Mammary epithelial cell (primary cell): ENCODE measurements at places on chromosomes 11 and 22.

GRCh38 chr11:64751136-64751535 lies 7.2 kb upstream of the RASGRP2 start:
- no peak for DNase-seq

- DNase-seq = peak; percentile 62
Observed at GRCh38 chr11:77346906-77347603, 45.6 kb upstream of the GDPD4 start.

DNA sequence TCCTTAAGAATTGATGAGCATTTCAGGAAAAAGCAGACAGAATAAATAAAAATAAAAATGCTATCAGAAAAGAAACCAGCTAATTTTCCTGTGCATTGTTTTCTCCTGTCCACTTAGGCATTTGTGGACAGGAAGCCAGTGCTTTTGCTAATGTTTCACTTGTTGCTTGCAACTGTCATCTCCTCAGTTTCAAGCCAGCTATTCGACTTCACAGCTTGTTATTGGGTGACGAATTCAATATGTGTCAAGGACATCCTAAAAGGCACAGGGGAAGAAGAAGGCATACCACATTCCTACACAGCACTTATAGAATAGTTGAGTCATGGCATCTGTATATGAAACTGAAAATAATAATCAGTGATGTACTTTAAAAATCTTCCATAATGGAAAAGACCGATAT lies 530.6 kb upstream of the KIRREL3 start:
- DNase-seq = no peak

DNA sequence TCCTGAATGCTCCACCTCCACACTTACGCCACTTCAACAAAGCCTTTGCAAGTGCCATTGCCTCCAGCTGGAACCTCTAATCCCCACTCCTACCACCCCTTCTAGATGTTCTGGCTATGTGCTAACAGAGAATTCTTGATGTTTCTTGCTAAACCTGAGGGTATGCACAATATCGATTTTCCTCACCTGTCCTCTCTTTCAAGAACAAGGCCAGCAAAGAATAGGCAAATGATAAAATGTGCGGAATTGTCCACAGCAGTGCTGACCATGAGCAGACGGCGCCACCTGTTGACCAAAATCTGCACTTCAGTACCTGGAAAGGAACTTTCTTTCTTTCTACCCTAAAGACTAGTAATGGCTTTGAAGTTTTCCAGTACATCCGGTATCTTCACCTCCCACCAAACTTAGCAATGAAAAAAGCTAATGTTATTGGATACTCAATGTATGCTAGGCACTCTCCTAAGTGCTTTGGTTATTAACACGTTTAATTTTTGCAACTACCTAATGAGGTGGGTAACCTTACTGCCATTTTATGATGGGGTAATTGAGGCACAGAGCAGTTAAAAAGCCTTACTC lies 3.4 kb downstream of the TIMM10 start:
- DNase-seq = peak; percentile 32

DNA sequence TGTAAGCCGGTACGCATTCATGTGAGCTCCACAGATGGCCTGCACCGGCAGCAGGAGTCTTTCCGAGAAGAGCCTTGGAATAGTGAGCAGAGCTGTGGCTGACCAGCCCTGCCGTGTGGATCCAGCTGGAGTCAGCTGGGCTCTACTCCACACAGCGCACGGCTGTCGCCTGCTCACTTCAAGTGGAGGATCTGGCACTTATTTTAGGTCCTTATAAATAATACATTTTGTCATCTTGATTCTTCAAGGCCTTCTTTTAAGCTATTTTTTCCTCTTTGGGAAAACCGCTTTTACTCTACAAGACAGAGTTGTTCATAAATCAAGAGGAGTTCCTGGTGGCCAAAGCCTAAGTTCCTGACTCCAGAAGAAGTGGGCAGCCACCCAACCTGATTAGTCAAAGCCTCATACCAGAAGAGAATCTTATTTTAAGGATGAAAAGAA lies 93.8 kb downstream of the KCNC1 start:
- no peak for DNase-seq

GRCh38 chr11:70871881-70872280 lies 380.5 kb downstream of the SHANK2 start:
- no peak for DNase-seq

DNA sequence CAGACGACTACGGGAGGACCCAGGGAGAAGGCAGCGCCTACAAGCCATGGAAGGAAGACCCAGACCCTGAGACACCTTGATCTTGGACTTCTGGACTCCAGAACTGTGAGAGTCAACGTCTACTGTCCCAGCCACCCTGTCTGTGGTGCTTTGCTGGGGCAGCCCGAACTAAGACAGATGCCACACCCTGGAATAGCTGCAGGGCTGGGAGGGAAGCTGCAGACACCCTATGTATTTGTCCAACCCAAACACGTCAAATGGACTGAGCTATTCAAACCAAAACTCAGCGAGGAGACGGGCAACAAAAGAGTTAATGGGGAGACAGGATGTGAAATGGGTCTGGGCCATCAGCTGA lies 169.3 kb downstream of the CTTN start:
- no peak for DNase-seq

DNA sequence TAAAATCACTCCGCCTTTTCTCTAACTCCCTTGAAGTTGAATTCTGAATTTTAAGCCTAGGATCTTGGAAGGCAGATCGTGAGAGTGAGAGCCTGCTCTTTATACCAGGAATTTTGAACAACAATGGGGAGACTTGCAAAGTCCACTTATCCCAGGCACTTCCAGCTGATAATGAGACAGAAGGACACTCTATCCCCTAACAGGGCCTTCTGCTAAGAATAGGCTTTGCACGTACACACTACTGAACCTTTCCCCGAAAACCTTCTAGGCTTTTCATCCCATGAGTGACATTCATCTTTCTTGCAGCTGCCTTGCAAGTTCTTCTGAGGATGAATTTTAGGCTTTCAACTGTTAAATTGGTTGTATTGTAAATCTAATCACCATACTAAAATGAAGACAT lies 44.0 kb upstream of the WT1 start:
- DNase-seq = no peak

GRCh38 chr11:45551191-45551713 lies 114.2 kb downstream of the CHST1 start:
- DNase-seq = no peak

DNA sequence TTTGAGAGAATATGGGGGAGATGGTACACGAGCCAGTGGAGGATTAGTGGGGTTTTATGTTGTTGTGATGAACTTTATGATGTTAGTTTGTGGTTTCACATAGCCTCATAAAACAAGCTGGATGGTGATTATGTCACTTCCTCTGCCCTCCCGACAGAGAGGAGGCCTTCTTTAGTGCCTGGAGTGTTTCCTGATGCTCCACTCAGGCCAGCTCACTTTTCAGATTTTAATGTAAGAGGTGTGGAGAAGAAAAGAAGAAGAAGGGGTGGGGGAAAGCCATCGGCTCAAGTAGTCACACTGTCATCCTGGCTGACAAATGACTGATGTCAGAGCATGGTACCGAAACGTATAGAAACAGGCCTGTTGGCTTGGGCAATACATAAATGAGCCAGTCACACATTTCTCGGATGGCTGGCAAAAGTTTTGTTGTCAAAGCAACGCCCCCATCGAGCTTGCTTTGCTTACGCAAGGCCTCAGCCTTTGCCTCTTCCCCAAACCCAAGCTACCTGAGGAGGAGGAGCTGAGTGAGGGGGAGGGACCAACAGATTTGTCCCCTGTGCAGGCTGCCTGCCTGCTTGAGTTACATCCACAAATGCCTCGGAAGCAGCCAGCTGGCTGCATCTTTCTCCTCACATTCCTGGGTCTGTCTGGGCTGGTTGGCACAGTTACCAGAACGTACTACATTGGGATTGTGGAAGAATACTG lies at the start of gene HEPHL1:
TSS of gene HEPHL1 (plus strand) at position 578 of the 705 bp plus-strand sequence. CDS start at position 593, 15 bp downstream.
- DNase-seq = peak; percentile 97

GRCh38 chr22:42608136-42608822 lies 6.4 kb downstream of the POLDIP3 start:
- no peak for DNase-seq
